ENCODE measurements at places on chromosomes 5 and 9. TPM values are rescaled to one million over a fixed set of nuclear protein-coding genes. Genes with fewer than 3 reads are reported as not detected.

DNA sequence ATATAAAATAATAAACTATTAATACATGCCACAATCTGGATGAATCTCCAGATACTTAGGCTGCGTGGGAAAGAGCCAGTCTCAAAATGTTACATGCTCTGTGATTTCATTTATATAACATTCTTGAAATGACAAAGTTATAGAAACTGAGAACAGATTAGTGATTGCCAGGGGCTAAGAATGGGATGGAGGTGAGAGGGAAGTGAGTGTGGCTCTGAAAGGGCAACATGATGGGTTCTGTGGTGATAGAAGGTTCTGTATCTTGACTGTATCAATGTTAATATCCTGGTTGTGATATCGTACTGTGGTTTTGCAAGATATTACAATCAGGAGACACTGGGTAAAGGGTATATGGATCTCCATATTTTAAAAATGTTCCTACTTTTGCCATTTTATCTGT is 50.7 kb downstream of the SPEF2 start:
- no peak for DNase-seq

- no peak for DNase-seq
These were observed 121.3 kb downstream of the LIFR start for GRCh38 chr5:38434966-38435705.

GRCh38 chr9:2125906-2126305 is 110.8 kb downstream of the SMARCA2 start:
- no peak for DNase-seq

DNA sequence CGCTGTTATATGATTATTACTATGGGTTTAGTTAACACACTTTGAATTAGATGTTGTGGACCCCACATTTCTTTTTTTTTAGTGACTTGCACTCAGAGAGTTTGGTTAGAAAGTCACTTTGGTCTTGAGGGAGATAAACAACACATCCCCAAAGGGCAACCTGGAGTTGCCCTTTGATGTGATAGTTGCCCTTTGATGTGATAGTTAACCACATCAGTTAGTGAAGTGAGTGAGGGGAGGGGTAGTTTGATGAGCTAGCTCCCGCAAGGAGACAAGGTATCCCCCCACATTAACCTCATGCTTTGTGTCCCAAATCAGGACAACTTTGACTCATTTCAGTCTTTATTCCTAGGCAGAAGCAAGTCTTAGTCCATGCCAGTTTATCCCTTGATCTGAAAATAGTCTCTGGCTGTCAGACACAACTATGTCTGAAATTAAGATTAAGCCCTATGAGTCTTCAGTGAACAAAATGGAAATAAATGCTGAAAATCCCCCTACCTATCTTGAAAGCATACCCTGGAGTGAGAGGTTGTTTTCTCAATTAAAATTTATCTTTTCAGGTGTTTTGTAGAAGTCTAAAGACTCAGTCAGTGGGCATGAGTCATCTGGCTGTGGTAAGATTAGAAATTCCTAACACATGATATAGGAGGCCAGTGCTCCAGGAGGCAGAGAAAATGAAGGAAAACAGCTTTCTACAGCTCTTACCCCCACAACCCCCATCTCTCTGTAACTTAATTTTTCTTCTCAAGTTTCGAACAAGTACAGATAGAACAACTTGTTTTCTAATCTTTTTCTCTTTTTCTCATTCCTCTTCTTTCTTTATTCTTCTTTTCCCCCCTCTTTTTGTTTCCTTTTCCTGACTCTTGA is 208.9 kb upstream of the DMRTA1 start:
- DNase-seq: no peak

KIF2A gene
- polyA plus RNA-seq: 159 TPM

GRCh38 chr5:66647146-66647856 is 51.1 kb downstream of the MAST4 start:
- DNase-seq: no peak

- no peak for DNase-seq
These were observed 79.0 kb downstream of the KCNIP1 start for GRCh38 chr5:170582644-170583330.
